Fibroblast of the aortic adventitia (primary cell): ENCODE measurements at places on chromosomes 1 and 21. TPM values are rescaled to one million over a fixed set of nuclear protein-coding genes. Genes with fewer than 3 reads are reported as not detected.

DNA sequence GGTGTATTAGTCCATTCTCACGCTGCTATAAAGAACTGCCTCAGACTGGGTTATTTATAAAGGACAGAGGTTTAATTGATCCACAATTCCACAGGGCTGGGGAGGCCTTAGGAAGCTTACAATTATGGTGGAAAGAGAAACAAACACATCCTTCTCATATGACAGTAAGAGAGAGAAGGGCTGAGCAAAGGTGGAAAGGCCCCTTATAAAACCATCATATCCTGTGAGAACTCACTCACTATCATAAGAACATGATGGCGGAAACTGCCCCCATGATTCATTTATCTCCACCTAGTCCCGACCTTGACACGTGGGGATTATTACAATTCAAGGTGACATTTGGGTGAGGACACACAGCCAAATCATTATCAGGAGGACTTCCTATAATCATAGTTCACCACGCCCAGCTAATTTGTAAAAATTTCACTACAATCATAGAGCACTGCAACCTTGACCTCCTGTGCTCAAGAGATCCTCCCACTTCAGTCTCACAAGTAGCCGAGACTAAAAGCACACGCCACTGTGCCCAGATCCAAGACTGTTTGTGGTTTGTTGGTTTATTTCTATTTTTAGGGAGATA lies 164.9 kb downstream of the RERE start:
- no peak for DNase-seq

- DNase-seq, result no peak
Measured at GRCh38 chr1:24935615-24936484, 5.8 kb upstream of the RUNX3 start.

- peak; percentile 26 for DNase-seq
Measured at GRCh38 chr1:14094611-14095400, 394.8 kb downstream of the PRDM2 start.

GRCh38 chr1:58870298-58870676 lies 86.4 kb upstream of the JUN start:
- DNase-seq, result no peak

DNA sequence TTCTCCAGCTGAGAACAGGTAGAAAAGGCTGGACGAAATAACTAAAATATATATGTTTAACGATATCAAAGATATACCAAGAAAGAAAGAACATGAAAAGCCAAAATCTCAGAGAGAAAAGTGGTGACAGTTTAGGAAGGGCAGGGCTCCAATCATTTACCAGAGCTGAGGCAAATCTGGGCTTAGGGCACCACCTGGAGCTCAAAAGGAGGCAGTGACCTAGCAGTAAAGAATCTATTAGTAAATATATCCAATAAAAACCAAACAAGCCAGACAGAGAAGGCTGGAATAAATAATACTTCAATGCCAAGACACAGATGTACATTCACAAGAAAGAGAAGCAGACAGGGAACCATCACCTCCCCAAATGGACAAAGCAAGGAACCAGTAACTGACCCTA lies 43.5 kb downstream of the CHIA start:
- DNase-seq, result peak; percentile 75

- peak; percentile 84 for DNase-seq
Measured at GRCh38 chr21:25573409-25574206, 33.7 kb downstream of the MRPL39 start.

GRCh38 chr21:35149698-35150097 lies 100.6 kb upstream of the RUNX1 start:
- peak; percentile 55 for DNase-seq

- no peak for DNase-seq
Measured at GRCh38 chr21:25557180-25557579, 50.1 kb downstream of the MRPL39 start.

- peak; percentile 71 for DNase-seq
Measured at GRCh38 chr1:31991182-31991581, 22.5 kb upstream of the KHDRBS1 start.

- peak; percentile 49 for DNase-seq
Measured at GRCh38 chr1:32144033-32144432, 35.4 kb upstream of the TXLNA start.

GRCh38 chr21:29433366-29434059 lies 134.8 kb downstream of the BACH1 start:
- DNase-seq, result peak; percentile 34

GRCh38 chr1:203367057-203367456 lies 16.1 kb upstream of the FMOD start:
- no peak for DNase-seq

DNA sequence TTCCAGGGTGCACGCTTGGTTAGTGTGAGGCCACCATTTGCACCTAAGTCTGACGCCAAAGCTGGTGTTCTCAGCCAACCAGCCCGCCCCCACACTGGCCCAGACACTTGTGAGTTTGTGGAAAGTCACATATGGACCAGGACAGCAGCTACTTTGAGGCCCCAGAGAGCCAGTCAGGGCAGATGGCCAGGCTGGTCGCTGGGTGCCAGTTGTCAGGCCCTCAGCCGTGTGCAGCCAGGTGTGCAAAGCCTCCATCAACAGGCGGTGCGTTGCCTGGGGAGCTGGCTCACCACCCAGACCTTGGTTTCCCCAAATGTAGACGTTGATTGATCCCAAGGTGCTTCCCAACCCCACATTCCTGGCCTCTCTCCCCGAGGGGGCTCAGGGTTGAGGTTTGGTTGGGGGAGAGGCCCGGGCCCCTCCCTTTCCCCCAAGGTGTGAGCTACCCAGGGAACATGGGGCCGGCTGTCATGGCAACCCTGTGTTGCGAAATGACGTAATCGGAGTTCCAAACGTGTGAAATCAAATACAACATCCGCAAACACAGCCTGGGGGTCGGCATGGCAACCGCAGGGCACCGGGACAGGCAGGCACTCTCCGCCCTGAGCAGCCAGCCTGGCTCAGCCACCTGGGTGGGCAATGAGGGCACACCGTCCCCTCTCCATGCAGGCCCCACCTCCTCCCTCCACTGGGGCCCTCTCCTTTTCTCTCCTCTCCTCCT lies 42.2 kb upstream of the WNT4 start:
- DNase-seq, result no peak

- DNase-seq, result peak; percentile 2
Measured at GRCh38 chr1:182147136-182147820, 85.8 kb upstream of the ZNF648 start.

DNA sequence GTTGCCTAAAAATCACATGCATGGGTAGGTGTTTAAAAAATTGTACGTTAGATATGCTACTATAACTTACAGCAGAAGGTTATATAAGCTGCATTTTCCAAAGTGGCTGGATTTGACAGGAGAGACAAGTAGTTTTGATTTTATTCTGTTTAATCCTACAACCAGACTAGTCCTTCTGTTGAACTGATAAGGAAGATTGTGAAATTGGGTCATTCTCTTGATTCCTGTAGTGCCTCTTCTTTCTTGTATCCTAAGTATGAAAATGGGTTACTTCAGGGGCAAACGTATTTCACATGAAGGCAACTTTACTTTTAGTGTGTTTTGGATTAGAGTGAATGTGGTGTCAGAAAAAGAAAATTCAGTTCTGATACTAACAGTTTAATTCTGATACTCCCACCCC lies 19.0 kb downstream of the CDC42 start:
- no peak for DNase-seq

DNA sequence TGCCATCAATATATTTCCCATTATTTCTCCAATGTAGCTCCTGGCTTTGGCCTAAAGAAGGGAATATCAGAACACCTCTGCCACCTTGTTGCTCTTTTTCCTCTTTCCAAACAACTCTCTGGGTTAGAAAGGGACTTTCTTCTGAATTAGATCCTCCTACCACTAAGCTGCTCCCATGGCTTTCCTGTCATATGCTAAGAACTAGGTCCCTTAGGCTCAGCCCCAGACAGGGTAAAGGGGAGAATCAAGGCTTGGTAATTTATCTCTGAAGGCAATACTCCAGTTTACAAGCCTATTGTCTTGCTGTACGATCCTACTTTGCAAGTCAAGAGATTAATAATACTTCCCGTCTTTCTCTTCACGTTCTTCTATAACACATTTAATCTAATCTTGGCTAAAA lies 373.2 kb upstream of the DAB1 start:
- DNase-seq, result no peak

- no peak for DNase-seq
Measured at GRCh38 chr1:23436520-23437354, 12.2 kb upstream of the TCEA3 start.

GRCh38 chr1:113479713-113480676 lies 89.7 kb downstream of the MAGI3 start:
- DNase-seq, result no peak

DNA sequence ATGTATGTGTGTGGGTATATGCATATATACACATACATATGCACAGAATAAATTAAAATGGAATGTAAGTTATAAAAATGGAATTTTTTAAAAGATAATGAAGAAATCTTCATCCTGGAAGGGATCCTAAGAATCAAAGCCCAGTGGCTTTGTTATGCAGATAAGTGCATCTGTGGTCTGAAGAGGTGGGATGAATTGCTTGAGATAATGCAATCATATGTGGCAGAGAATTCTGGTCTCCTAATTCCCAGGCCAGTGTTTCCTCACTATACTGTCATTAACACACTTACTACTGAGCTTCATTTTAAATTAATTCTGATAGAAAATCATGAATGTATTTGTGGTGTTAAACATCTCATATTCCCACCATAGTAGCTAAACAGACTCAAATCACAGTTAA lies 86.7 kb upstream of the PRMT6 start:
- DNase-seq, result no peak

GRCh38 chr1:163072658-163073057 lies 3.5 kb downstream of the RGS4 start:
- peak; percentile 69 for DNase-seq

GRCh38 chr1:207156095-207156494 lies 52.1 kb downstream of the C4BPA start:
- DNase-seq, result no peak

GRCh38 chr21:42164818-42165217 lies 54.1 kb upstream of the ABCG1 start:
- DNase-seq, result no peak

GRCh38 chr1:169509354-169509753 lies 23.6 kb upstream of the SLC19A2 start:
- DNase-seq, result no peak

- DNase-seq, result peak; percentile 14
Measured at GRCh38 chr1:177629526-177629925, 340.3 kb downstream of the SEC16B start.

DNA sequence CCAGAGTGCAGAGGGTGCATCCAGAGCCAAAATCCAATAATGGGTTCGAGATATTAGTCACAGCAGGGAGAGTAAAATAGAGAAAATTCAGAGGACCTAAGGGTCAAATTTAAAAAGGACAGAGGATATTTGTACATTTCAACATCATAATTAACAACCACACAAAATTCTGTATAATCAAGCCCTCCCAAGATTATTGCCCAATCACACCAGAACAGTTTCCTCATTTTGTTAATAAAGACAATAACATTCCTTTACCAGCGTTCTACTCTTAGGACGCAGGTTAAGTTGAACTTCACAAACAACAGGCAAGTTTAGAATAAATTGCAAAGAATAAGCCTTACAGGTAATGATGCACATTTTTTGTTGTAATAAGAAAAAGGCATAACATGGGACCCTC lies 462.8 kb downstream of the PTPRC start:
- no peak for DNase-seq

DNA sequence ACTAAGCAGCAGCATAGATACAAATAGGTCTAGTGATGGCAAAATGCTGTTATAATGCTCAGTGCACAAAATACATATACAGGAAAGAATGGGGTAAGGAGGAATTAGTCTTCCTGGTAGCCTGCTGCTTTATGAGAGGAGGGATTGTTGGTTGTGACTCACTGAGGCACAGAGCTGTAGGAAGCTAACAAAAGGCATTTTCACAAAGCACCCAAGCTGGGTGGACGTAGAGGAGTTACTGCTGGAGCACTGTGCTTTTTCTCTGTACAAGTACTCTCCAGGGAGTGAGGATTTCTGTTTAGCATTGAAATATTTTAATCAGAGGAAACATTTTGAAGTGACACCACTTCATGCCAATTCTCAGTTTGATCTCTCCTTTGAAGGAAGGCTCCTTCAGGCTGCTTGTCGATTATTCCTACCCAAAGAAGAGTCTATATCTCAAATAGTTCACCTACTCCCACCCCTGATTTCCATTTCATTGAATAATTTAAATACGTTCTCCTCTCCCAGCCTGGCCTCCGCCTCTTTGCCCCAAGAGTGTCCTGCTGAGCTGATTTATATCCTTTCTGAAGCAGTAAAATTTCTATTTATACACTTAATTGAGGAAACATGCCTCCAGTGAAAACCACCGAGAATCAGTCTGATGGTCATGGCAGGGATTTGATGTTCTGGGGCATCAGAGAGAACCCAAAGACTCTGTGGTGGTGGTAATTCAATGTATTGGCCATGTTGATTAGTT lies 271.9 kb downstream of the HHAT start:
- no peak for DNase-seq

GRCh38 chr21:44312089-44312488 lies 12.2 kb downstream of the PFKL start:
- no peak for DNase-seq

DNA sequence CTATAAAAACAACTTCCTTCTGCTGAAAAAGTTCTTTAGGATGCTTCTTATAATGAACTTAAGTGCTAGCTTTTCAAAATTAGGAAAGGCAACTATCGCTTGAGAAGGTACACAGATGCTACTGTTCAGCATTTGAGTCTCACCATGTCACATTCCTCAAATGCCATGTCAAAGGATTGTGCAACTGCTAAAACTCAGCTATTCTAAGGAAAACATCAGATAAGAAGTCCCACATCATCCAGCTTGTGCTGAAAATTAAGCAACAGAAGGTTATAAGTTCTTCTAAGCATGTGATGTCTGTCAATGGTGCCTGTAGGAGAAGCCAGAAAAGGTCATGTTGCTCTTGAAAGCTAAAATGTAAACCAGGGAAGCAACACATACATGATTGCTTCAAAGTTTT lies 36.5 kb downstream of the MCOLN2 start:
- peak; percentile 91 for DNase-seq

- DNase-seq, result peak; percentile 48
Measured at GRCh38 chr1:202623075-202623474, 87.2 kb downstream of the SYT2 start.

GRCh38 chr1:179366093-179366800 lies 476 bp downstream of the AXDND1 start:
- no peak for DNase-seq

GRCh38 chr1:198531891-198532290 lies 8.6 kb downstream of the ATP6V1G3 start:
- no peak for DNase-seq

GRCh38 chr1:89060091-89060490 lies 4.9 kb downstream of the GBP1 start:
- DNase-seq, result no peak

- no peak for DNase-seq
Measured at GRCh38 chr1:87787551-87787950, 458.9 kb downstream of the LMO4 start.

OR2T8 gene
- not detected in 2 replicates for total RNA-seq

PCP4L1 gene
- total RNA-seq, result not detected in 2 replicates

TDRD10 gene
- not detected in 2 replicates for total RNA-seq

LRRC71 gene
- total RNA-seq, result 0.09 TPM in 1 of 2 replicates, not detected in the other

HAO2 gene
- not detected in 2 replicates for total RNA-seq

PEAR1 gene
- total RNA-seq, result 4.8 and 10.8 TPM in 2 replicates

PTGER3 gene
- 1.5 and 11.7 TPM in 2 replicates for total RNA-seq

PANK4 gene
- 22.8 and 23.4 TPM in 2 replicates for total RNA-seq

ODR4 gene
- 22.1 and 26.4 TPM in 2 replicates for total RNA-seq

C1orf232 gene
- not detected in 2 replicates for total RNA-seq

SLFNL1 gene
- total RNA-seq, result 0.09 and 0.57 TPM in 2 replicates

MIGA1 gene
- 19.3 and 32.4 TPM in 2 replicates for total RNA-seq

TCEA3 gene
- 22.8 and 44.9 TPM in 2 replicates for total RNA-seq

TESK2 gene
- total RNA-seq, result 2.0 and 5.7 TPM in 2 replicates

BRDT gene
- total RNA-seq, result not detected in 2 replicates

MECR gene
- 17.7 and 23.1 TPM in 2 replicates for total RNA-seq

NBPF3 gene
- 13.6 and 18.2 TPM in 2 replicates for total RNA-seq

OR2T11 gene
- total RNA-seq, result not detected in 2 replicates

DRAM2 gene
- total RNA-seq, result 48.3 and 60.9 TPM in 2 replicates

LEFTY2 gene
- total RNA-seq, result 0.09 TPM in 1 of 2 replicates, not detected in the other
